ENCODE measurements at places on chromosomes 2 and 18.

- DNase-seq = peak; percentile 31
Observed at GRCh38 chr2:207285473-207285815, 119.7 kb upstream of the KLF7 start.

DNA sequence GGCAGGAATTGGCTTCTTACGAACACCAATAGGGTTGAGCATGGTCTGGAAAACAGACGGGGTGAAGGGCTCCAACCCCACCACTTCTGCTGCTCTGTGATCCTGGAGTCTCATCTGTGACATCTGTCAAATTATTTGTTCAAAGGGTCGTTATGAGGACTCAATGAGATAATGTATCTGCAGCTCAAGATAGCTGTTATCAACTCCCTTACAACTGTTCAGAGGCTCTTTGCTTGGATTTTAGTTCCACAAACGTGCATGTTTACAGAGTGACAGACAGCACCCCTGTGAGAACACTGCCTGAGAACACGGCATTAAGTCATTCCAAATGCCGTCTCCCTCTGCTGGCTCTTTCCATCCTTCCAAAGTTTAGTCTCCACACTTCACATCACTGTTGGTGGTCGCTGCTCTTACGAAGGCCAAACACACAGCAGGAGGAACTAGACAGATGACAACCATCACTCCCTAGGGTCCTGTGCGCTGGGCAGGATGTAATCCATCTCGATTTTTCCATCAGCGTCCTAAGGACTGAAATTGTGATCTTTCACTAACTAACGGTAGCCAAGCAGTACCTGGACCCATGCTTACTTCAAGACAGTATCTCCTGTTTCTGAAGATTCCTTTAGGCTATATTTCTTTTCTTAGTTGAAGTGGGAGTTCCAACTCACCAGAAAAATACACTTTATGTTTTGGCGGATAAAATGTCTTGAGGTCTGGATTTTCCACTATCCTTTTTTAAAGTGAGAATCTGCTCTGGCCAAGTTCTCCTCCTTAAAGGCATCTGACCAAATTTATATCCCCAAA is 220.3 kb downstream of the ANAPC1 start:
- peak; percentile 44 for DNase-seq

- peak; percentile 72 for DNase-seq
Observed at GRCh38 chr2:217790681-217791392, 212.0 kb downstream of the TNS1 start.

DNA sequence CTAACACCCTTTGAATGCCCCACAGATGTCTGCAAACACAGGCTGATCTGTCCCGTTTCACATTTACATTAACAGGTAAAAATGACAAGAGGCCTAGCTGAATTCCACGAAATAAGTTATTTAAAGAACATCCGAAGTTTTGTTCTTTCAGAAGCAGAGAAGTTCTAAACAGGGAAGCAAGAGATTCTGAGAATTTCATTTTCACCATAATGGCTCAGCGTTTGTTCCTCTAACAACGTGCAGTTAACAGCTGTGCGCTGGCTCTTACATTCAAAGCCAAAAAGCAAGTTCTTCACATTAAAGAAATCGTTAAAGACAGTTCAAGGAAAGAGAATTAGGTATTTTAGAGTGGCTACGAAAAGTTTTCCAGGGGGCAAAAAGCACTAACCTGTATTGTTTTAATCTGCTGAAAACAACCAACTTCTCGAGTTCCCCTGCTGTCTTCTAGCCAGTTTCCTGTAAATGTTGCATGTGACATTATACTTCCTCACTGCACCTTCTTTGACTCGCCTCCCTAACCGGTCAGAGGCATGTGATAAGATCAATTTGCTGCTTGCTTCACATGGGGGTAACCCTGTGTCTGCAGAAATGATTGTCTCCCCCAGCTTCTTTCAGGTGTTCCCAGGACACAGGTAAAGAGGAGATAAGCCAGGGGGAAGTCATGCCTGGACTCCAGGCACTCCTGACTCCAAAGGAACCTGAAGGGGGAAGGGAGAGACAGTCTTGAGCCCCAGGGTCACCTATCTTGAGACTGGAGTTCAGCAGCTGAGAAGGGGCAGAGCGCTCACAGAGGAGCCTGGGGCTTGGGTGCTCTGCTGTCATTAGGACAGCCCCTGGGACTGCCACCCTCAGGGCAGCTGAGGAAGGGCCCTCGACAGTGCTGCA is 36.8 kb upstream of the WIPF1 start:
- peak; percentile 41 for DNase-seq

GRCh38 chr2:41913921-41914609 is 133.8 kb upstream of the PKDCC start:
- DNase-seq = no peak

- DNase-seq = no peak
Observed at GRCh38 chr2:224157655-224158054, 118.6 kb upstream of the SERPINE2 start.

- peak; percentile 99 for DNase-seq
Observed at GRCh38 chr18:7038330-7038851, 79.2 kb downstream of the LAMA1 start.
